ENCODE measurements at places on chromosomes 7 and 10.

DNA sequence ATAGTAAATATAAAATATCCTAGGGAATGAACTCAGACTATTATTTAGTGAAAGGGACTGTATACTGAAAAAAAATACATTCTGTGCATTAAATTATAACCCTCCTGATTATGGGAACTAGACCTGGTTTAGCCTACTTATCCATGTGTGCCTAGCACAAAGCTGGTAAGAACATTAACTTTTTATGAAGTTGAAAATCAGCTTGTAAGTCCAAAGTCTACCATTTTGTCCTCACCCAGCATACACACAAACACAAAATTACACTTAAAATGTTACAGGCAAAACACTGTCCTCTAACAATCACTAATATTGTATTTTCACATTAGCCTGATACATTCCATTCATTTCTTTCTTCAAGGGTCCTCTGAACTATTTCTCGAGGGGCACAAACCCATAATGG lies 19.9 kb upstream of the NEBL start:
- DNase-seq: no peak

- DNase-seq: no peak
Observed at GRCh38 chr7:80760292-80760691, 121.8 kb downstream of the CD36 start.

GRCh38 chr10:73892310-73893030 lies 18.1 kb upstream of the CAMK2G start:
- no peak for DNase-seq

GRCh38 chr7:55258631-55259030 lies 106.5 kb upstream of the LANCL2 start:
- DNase-seq: no peak

- DNase-seq: no peak
Observed at GRCh38 chr10:89808842-89809241, 107.5 kb downstream of the KIF20B start.

DNA sequence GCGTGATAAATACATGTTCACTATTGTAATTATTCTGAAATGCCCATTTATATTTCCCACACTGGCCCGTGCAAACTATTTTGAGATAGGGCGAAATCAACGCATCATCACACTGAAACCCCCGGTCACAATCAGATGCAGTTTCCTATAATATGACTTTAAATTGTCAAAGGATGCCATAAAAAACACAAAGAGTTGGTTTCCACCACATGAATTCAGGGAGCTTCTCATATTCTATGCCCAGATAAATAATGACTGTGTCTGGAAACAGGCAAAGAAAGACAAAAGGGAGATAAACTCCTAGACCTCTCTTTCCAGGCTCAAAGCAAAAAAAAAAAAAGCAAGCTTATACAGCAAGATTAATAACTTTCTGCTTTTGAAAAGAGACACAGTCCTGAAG lies 375.8 kb upstream of the AKR1E2 start:
- DNase-seq: no peak

- peak; percentile 4 for DNase-seq
Observed at GRCh38 chr7:153193144-153193595, 433.6 kb downstream of the ACTR3B start.

DNA sequence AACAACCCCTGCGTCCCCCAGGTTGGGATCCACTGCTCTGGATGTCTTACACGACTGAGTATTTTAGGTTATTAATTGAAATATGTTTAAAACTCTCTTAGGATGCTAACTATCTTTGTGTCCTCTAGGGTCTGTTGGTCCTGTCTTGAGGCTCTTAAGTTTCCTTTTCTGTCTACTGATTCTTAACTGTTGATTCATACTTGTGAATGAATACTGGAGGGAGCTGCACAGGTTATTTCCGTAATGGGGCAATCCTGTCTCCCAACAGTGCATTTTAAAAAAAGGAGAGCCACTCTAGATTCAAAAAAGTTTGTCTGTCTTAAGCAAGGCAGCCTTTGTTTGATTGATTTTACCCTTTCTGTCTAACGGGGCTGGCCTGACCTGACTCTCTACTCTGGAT lies 237.6 kb upstream of the POM121L12 start:
- no peak for DNase-seq

DNA sequence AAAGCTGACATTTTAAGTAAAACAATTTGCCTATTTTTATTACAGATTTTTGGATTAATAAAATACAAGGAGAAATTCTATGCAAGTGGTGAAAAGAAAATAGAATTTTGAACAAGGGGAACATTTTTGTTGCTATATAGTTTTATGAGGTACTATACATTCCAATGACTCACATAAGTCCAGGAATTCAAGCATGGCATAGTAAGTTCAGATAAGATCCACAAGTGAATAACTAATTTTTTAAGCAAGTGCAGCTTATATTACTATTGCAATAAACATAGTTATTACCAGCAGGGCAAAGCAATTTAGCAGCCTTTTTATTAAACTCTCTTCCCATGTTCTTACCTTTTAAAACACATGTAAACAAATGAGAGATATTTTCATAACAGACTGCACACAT lies 1123.5 kb upstream of the LRRN3 start:
- DNase-seq: no peak

DNA sequence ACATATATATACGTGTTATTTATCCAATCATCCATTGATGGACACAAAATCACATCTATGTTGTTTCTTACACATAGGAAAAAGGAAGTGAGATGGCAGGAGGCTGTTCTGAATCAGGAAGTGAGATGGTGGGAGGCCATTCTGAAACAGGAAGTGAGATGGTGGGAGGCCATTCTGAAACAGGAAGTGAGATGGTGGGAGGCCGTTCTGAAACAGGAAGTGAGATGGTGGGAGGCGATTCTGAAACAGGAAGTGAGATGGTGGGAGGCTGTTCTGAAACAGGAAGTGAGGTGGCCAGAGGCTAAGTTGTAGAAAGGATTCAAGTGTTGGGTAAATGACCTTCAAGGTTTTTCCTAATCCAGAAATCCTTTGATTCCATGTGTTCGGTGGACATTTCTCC lies 921.5 kb downstream of the TYW1 start:
- DNase-seq: no peak

- no peak for DNase-seq
Observed at GRCh38 chr7:2202361-2202761, 30.4 kb downstream of the MAD1L1 start.

GRCh38 chr10:103732339-103733044 lies 122.9 kb downstream of the SH3PXD2A start:
- no peak for DNase-seq

- no peak for DNase-seq
Observed at GRCh38 chr10:93701866-93702209, 554 bp downstream of the FRA10AC1 start.

DNA sequence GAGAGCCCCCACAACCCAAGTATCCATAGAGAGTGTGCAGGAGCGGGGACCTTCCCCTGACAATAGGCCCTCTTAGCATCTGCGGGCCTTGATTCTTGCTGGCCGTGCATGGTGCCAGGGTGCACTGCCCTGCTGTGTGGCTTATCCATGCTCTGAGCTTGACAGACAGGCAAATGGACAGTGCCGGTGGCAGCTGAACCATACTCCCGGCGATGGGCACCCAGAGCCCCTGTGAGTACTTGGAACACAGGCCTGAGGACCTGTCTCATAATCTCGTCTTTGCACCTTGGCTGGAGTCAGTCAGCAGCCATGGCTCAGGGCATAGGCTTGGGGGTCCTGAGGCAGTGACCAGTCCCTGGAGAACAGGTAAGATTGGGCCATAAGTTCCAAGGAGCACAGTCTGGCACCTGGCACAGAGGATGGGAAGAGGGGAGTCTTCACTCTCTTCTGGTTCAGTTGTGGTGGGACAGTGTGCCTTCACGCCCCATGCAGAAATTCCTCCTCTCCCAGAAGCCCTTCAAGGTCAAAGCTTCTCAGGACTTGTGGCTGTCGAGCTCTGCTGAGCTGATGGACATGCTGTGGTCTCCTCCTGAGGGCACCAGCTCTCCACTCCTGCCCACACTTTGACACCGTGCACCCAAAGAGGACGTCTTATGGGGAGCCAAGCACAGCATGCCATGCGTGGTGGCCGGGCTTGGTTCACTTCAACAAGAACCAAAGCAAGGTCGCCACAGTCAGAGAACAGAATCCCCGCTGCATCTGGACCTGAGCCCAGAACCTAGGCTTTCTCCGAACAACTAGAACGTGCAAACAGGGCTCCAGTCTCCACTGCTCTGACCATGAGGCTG lies 59.4 kb upstream of the CAMK2B start:
- no peak for DNase-seq

DNA sequence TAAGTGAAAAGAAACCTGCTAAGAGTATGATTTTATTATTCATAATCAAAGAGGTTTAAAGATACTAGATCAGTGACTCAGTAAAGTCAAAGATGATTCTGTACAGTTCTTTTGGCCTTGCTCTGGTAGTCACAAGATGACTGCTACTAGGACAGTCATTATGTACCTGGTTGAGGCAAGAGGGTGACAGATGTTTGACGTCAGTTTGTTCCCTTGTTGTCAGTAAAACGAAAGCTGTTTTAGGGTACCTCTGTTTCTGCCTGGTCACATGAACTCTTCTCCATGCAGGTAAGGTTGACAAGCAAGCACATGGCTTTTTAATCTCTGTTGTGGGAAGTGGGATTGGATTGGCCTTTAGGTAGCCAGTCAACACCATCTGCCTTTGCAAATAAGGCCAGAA lies 308.0 kb downstream of the EXOC4 start:
- DNase-seq: no peak

DNA sequence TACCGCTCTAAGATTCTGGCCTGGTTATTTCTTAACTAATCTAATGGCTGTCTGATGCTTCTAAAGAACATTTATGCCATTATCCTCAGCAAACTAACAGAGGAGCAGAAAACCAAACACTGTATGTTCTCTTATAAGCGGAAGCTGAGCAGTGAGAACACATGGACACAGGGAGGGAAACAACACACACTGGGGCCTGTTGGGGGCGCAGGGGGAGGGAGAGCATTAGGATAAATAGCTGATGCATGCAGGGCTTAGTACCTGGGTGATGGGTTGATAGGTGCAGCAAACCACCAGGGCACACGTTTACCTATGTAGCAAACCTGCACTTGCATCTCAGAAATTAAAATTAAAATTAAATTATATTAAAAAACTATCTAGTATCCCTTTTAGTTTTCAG lies 853.5 kb downstream of the GATA3 start:
- no peak for DNase-seq

GRCh38 chr10:22554461-22555182 lies 159.8 kb downstream of the PIP4K2A start:
- no peak for DNase-seq

- no peak for DNase-seq
Observed at GRCh38 chr10:23379686-23380085, 35.1 kb upstream of the C10orf67 start.

- DNase-seq: no peak
Observed at GRCh38 chr7:28836716-28837115, 121.4 kb downstream of the TRIL start.

DNA sequence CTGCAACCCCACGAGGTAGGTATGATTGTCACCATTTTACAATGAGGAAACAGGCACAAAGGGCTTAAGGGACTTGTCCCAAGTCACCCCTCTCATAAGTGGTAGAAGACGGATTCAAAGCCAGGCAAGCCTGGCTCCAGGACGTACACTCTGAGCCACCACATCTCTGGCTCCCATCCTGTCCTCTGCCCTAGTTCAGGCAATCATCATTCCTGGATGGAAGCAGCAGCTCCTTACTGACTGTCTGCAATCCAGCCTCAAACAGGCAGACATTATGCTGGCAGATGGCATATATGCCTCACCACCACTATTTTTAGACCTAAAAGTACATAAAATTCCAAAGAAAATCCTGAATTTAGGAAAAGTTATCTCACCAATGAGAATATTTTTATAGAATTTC lies 100.7 kb downstream of the USP6NL start:
- no peak for DNase-seq

GRCh38 chr10:16941870-16942269 lies 124.6 kb upstream of the RSU1 start:
- DNase-seq: no peak

GRCh38 chr7:70317356-70317755 lies 719.1 kb downstream of the AUTS2 start:
- DNase-seq: no peak

DNA sequence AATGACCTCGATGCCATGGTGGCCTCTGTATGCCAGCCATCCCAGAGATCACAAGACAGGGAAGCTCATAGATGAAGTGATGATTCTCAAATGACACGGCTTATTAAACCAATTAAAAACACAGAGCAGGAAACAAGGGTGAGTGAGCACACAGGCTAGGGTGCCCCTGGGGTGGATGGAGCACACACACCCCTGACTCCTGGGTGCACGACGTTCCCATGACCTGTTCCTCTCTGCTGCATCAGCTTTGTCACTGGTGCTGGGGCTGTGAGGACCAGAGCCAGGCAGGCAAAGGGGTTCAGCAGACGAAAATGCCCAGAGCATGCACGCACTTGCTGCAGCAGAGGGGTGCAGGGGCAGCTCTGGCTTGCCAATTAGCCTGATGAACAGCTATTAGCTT lies 86.5 kb upstream of the LRRC4 start:
- no peak for DNase-seq

GRCh38 chr10:113202011-113202410 lies 252.0 kb downstream of the TCF7L2 start:
- DNase-seq: no peak

GRCh38 chr10:33150889-33151288 lies 183.6 kb downstream of the NRP1 start:
- DNase-seq: no peak

- DNase-seq: no peak
Observed at GRCh38 chr10:17512341-17513001, 58.1 kb upstream of the ST8SIA6 start.

Measured in thymus (tissue), 14 donors.